ENCODE measurements at places on chromosomes 16 and 17.

- DNase-seq: no peak
These were observed 450.3 kb upstream of the PSMD7 start for GRCh38 chr16:73846356-73846755.

DNA sequence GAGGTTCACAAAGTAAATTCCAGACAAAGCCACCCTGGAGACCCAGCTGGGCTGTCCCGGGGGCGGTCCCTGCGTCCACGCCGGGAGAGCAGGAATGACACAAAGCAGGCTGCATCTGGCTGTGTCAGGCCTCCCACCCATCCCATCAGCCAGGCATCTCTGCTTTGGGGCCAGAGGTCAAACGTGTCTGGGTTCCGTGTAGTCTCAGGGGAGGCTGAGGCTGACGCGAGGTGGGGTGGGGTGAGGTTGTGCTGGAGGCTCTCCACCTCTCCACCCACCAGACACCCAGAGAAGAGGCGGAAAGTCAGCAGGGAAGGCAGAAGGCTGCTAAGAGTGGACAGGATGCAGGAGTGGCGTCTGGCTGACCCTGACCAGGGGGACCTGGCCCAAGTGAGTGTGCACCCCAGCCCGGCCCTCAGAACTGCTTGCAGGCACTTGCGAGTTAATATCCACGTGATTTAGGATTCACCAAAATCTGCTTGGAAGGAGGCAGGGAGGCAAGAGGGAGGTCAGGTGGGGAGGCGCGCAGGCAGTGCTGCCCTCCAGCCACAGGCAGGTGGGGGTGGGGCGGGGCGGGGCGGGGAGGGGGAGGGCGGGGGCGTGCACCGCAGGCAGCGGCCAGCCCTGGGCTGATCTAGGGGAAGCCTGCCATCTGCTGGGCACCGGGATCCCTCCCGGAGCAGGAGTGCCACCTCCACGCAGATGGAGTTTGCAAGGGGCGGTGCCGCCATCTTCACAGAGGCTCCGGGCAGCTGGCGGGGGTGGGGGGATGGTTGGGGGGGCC is 44.3 kb downstream of the TBC1D16 start:
- peak; percentile 43 for DNase-seq

GRCh38 chr16:25107466-25107792 is 4.1 kb upstream of the LCMT1 start:
- DNase-seq: no peak

GRCh38 chr17:60145006-60145935 is 4.5 kb upstream of the CA4 start:
- DNase-seq: no peak

DNA sequence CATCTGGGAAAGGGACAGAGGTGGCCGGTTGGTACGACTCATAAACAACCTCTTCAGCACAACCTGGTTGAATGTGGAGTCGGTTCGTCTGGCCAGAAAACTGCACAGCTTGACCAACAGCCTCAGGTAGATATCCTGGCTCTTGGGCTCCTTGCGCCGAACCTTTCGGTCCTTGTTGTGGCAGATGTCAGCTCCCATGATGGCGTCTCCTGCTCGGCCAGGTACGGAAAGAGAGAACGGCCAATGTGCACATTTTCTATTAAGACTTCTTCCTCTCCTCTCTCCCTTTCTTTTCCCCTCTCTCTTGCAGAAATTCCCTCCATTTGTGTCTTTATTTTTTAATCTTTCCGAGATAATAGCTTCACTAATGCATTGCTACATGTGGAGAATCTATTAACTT is 41.8 kb upstream of the CNTNAP4 start:
- no peak for DNase-seq

DNA sequence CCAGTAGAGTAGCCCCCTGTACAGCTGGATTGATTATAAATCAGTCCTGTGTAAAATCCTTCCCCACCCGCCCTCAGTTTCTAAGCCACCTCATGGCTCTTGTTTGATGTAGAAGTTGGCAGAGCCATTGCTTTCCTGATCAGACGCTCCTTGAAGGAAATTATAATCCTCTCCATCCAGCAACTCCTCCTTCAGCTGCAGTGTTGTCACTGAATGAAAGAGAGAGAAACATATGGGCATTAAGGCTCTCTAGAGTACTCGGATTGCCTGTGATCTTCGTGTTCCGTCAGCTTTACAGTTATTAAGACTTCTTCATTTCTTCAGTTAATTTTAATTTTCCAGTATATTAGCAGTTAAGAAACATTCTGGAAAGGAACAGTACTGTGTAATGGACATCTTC is 14.3 kb downstream of the NME2 start:
- no peak for DNase-seq

DNA sequence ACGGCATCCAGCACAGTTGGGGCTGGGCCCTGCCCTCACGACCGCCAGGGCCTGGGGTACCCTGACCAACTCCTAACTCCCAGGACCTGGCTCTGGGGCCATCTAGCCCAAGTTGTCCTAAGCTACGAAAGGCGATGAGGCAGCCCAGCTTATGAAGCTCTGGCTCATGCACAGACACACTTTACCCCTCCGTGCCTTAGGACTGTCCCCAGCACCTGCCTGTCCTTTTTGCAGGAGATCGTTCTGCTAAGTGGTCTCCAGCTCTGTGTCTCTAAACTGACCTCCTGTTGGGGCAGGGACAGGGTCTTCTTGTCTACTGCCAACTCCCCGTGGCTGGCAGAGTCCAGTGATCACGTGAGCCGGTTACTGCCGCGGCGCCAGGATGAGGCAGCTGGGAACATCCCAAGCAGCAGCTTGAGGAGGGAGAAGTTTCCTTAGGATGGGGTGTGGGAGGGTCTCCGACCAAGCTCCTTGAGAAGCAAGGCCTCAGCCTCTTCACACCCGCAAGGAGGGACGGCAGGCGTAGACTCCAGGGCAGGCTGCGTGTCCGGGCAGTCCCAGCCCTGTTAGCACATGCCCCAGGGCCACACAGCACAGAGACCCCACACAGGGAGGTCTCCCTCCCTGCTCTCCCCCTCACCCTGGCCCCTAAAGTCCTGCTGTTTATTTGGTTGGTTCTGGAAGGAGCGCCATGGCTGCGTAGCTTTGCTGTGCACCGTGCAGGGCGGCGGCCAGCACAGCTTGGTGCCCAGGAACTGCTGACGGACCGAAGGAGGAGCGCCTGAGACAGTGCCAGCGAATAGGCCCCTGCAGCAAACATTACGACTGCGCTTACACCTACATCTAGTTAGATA is 16.4 kb upstream of the METRNL start:
- no peak for DNase-seq

DNA sequence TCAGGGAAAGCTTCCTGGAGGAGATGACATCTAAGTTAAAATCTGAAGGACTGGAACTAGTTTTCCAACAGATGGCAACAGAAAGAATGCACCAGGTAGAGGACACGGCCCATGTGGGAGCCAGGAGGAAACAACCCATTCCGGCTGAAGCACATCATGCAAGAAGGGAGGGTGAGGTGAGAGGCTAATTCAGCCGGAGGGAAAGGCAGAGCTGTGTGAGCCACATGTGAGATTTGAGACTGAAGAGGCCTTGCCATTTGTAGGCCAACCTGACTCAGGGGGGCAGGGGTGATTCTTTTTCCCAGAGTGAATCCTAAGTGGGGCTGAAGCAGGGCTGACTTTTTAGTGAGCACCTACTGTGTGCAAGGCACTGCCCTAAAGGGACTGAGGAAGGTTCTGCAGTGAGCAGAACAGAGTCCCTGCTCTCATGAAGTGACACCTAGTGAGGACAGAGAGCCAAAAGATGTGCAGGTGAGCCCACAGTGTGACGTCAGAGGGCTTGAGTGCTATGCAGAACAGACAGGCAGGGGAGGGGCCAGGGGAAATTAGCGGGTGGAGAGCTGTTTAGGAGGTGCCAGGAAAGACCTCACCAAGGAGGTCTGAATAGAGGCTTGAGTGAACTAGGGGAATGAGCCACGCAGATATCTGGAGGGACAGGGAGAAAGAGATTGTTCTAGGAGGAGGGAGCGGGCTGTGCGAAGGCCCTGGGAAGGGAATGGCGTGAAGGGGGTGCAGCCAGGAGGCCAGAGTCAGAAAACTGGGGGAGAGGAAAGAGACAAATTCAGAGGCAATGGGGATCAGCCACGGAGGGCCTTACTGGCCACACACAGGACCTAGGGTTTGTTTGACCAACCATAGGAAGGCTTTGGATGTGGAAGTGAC is 19.8 kb upstream of the IL21R start:
- no peak for DNase-seq

DNA sequence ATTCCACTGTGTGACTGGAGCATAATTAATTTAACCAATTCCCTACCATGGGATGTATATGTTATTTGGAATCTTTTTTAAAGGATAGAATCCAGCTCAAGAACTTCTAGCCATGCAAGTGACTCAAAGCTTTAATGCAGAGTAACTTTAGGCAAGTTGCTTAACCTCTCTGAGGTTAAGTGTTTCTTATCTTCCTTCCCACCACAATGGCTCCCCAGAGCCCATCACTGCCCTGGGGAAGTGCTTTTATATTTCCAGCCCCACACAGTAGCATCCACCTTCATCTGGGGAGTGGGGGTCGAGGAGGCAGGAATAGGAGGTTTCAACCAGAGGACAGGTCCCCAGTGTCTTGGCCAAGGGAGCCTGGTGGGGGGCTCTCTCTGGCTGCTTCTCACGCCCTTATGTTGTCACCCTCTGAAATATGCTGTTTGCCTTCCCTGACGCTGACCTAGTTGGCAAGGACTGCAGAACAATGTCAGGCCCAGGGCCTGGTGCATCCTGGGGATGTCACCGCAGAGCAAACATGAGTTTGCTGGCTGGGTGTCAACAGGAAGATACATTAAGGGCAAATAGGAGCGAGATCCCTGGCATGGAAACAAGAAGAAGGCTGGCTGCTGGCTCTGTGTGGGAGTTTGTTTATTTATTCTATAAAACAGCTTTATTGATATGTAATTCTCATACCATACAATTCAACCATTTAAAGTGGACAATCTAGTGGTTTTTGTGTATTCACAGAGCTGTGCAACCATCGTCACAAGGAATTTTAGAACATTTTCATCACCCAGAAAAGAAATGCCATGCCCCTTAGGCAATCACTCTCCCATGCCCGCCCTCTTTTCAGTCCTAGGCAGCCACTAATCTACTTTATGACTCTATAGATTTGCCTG is 46.6 kb upstream of the WSB1 start:
- peak; percentile 43 for DNase-seq

GRCh38 chr16:15658149-15658548 is 8.1 kb downstream of the NDE1 start:
- DNase-seq: no peak

- no peak for DNase-seq
These were observed 49.9 kb upstream of the TANGO6 start for GRCh38 chr16:68793401-68793857.

DNA sequence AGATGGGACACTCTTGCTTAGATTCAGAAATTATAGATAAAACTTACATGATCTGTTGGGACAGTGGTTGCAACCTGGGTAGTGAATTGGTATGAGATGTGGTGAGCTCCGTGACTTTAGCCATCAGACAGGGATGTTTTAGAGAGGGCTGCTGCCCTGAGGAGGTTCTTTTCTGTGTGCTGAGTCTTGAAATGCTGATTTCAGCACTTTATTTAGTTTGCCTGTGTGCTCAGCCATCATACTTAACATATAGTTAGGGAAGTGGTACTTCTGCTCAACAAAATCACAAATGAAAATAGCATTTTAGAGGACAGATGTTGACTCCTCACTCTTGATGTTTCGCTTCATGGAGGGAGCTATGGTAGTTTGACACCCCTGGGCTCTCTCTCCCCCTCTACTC is 95.9 kb upstream of the CDH13 start:
- DNase-seq: no peak

- no peak for DNase-seq
These were observed 75.5 kb upstream of the MMP2 start for GRCh38 chr16:55403464-55403863.

DNA sequence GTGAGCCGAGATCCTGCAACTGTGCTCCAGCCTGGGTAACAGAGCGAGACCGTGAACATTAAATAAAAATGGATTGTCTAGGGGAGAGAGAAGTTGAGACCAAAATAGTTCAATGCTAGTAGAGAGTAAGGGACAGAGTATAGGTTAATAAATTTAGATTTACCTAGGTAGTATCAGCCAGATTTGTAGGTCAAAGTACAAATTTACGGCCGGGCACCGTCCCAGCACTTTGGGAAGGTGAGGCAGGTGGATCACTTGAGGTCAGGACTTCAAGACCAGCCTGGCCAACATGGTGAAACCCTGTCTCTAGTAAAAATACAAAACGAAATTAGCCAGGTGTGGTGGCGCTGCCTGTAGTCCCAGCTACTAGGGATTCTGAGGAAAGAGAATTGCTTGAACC is 12.2 kb upstream of the BMERB1 start:
- no peak for DNase-seq

GRCh38 chr17:73616873-73617404 is 27.3 kb downstream of the SDK2 start:
- DNase-seq: no peak

DNA sequence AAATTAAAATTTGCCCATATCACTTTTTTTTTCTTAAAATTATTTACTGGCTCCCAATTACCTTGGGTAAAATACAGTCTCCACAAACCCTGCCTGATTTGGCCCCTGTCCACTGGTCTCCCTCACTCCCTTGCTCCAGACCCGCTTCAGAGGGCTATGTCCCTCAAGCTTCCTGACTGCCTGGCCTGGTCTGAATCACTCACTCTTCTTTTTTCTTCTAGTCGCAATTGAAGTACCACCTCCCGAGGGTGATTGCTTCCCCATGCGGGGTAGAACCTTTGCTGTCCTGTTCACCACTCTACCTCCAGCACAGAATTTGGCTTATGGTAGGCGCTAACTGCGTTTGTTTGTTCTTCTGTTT is 598 bp upstream of the PGAP3 start:
- no peak for DNase-seq

DNA sequence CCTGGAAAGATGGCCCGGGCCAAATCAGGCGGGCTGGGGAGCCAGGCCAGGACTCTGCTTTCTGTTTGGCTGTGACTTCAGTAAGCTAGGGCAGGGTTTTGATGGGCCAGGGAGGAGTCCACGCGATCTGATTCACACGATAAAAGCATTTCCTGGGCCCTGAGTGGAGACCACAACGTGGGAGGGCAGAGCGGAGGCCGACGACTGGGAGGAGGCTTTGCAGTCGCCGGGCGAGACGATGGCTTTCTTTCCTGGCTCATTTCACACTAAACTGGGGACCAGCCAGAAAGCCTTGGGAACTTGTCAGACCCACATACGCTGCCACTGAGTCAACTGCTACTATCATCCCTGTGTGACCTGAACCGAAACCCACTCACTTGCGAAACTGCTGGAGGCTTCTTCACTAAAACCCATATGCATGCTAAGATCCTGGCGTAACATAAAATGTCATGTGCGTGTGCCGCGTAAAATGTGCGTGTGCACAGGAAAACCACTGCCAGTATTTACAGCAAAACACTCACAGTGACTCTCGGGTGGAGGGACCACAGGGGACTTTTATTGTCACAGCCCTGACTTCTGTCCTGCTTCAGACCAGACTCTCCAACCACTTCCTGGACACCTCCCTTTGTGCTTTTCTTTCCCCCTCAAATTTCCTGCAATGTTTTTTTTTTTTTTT is 14.2 kb upstream of the RHBDF2 start:
- DNase-seq: peak; percentile 65

- no peak for DNase-seq
These were observed 52.8 kb upstream of the SMIM36 start for GRCh38 chr17:55564081-55564480.

- DNase-seq: no peak
These were observed at the start of gene WNK4 for GRCh38 chr17:42779936-42780850. TSS of gene WNK4 (plus strand) at chr17:42780610. CDS start at chr17:42780699, 89 bp downstream.
